Testis (tissue), 5 donors: ENCODE measurements at places on chromosomes 2 and 18. TPM values are rescaled to one million over a fixed set of nuclear protein-coding genes. Genes with fewer than 3 reads are reported as not detected.

Gene SCN2A
- total RNA-seq = 1.7 TPM

Gene CSRNP3
- 6.1 TPM for total RNA-seq

Gene EPB41L3
- 274 TPM for total RNA-seq

DNA sequence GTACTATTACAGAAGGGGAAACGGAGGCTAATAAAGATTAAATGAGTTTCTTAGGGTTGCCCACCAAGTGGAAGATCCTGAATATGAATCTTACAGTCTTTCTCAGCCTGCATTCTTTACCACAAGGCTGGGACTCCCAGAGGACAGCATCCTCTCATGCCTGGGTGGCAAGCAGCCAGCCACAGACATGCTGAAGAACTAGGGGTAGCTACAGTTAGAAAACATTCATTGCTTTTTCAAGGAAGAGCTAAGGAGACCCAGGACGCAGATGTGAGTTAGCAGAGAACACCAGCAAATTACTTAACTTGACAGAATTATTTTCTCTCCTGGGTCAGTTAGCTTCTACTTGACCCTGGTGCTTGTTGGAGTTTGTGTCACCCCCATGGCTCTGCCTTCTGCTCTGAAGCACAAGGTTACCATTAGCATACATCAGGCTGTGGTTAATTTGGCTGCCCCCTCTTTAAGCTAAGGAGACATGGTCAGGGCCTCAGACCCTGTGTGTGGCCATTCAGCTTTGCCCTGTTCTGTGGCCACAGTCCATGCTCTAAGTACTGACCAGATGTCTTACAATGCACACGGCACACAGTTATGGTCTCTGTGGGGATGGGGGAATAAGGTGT, 132.3 kb upstream of the TNP1 start:
- DNase-seq = peak; percentile 34

- DNase-seq = peak; percentile 78
These were observed at the start of gene COL6A3 for GRCh38 chr2:237413777-237414661. TSS of gene COL6A3 (minus strand) at chr2:237414164. CDS start at chr2:237396817, 17,347 bp downstream.

- DNase-seq = no peak
These were observed 32.3 kb upstream of the MPP4 start for GRCh38 chr2:201730651-201731285.
